ENCODE measurements at places on chromosomes 13 and 19.

DNA sequence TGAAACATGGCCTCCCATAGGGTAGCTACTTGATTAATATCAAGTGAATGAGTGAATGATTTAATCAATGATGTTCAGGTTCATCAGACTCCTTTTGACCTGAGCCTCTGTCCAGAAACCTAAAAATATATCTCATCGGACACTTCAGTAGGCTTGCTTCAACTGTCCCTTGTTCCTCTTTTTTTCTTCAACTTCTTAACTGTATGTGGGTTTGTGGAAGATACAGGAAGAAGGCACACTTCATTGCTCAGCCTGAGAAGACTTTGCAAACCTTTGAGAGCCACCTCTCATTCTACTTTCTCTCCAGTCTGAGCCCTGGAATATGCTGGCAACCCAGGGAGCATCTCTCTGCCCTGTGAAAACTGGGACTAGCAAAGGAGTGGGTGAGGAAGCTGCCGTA is 557.0 kb downstream of the FGF9 start:
- no peak for DNase-seq

- DNase-seq = no peak
Observed at GRCh38 chr19:42285541-42285941, 16.4 kb upstream of the PRR19 start.

GRCh38 chr13:20219577-20219976 is 12.5 kb downstream of the GJB6 start:
- DNase-seq = no peak

- no peak for DNase-seq
Observed at GRCh38 chr19:55486971-55487923, 989 bp upstream of the SSC5D start.

DNA sequence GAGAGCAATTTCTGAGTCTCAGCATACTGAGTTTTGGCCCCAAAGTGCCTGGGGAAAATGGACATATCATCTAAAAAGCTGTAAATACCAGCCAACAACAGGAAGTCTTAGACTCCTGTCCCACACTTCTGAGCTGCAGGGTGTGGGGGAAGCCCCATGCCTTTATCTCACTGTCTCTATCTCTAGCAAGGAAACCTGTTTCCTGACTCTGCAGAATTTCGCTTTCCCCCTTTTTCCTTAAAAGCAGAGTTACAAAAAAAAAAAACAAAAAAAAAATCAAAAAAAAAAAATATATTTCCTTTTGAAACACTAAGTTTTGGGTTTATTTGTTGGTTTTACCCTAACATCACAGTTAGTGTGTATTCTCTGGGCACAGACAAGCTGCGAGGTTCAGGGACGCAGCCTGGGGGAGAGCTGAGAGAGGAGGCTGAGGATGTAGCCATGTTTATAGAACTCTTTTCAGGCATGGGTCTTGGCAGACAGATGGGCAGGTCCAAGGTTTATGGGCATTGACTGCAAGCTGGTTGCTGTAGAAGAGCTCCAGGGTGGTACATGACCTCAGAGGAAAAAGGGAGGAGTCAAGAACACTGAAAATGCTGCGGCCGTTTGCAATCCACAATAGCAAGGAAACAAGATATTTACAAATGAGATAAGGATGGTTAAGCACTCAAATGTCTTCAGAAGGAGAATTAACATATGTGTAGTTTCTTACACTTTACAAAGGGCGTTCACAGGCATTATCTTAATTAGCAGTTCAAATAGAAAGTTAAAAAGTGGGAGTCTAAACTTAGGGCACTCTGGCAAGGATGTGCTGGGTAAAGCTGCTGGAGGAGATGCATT is 4.9 kb downstream of the MBNL2 start:
- peak; percentile 33 for DNase-seq

GRCh38 chr13:60925686-60926085 is 490.0 kb downstream of the PCDH20 start:
- no peak for DNase-seq

DNA sequence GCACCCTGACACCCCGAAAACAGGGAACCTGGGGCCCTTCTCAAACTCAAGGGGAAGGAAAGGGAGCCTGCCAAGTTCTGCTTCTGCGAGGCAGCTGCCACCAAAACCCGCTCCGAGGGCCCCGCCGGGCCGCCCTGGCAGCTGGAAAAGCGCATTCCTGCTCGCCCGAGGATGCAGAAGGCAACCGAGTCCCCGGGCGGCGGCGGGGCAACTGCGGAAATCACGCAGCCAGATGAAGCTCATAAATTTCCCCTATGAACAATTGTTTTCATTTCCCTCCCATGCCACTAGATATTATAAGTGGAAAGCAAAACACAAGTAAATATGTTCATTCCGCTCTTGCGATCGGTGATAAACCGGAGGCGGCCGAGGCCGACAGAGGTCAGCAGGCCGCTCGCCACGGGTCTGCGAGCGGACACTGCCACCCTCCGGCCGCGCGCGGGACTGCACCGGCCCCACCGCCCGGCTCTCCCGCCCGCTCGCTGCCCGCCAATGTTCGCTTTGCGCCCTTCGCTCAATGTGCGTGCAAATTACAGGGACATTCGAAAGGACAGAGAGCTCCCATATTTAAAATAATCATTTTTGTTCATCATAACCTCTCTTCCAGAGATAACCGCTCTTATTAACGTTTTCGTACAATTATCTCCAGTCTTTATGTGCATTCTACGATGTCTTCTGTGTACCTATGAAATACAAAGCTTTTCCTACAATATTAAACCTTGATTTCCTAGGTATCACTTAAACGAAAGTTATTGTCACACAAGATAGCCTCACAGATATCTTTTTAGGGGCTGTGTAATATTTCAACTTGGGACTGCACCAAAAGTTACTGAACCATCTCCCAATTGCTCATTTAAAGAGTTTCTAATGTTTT is 120.8 kb upstream of the ZNF507 start:
- no peak for DNase-seq

- DNase-seq = no peak
Observed at GRCh38 chr19:30587869-30588268, 215.7 kb downstream of the ZNF536 start.

- no peak for DNase-seq
Observed at GRCh38 chr19:18663940-18664530, 19.4 kb upstream of the CRTC1 start.
